ENCODE measurements at places on chromosomes 7 and 10. TPM values are rescaled to one million over a fixed set of nuclear protein-coding genes. Genes with fewer than 3 reads are reported as not detected.

FMC1 gene
- polyA plus RNA-seq = 36.2 TPM

CCZ1 gene
- polyA plus RNA-seq = 91.1 TPM

EIF3B gene
- polyA plus RNA-seq = 157 TPM

POT1 gene
- polyA plus RNA-seq = 41.6 TPM

SFTPD gene
- 1.6 TPM for polyA plus RNA-seq

PSMA2 gene
- polyA plus RNA-seq = 255 TPM

- DNase-seq = no peak
Observed at GRCh38 chr7:44463169-44463808, 27.2 kb downstream of the NUDCD3 start.

GRCh38 chr10:115942101-115942500 lies 330.9 kb downstream of the GFRA1 start:
- no peak for DNase-seq

DNA sequence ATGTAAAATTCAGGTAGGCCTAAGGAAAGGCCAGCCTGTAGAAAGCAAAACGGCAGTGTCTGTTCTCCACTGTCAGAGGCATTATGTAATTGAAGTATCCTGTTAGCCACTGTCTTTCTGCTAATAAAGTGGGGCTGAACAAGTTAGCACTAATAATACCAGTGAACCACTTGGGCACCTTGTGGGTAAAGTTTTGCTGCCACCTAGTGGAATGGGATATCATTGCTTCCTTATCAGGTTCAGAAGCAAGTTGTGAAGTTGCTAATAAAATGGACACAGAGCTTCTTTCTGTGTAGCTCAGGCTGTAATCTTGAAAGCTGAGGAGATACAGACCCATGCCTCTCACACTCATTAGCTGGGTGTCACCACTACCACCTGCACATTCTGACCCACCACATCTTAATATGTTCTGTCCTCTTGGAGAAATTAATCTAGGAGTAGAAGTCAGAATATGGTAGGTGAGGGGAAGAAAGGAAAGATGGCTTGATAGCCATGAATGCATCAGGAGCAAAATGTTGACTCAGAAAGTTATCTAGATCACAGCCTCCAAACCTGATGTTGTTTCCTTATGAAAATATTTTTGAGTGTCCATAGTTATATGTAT lies 175.1 kb downstream of the SEPTIN7 start:
- no peak for DNase-seq

DNA sequence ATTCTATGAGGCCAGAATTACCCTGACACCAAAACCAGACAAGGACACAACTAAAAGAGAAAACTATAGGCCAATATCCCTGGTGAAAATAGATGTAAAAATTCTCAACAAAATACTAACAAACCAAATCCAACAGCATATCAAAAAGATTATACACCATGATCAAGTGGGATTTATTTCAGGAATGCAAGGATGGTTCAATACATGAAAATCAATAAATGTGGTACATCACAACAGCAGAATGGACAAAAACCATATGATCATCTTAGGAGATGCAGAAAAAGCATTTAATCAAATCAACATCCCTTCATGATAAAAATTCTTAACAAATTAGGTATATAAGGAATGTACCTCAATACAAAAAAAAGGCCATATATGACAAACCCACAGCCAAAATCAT lies 5.6 kb upstream of the SCART1 start:
- no peak for DNase-seq

DNA sequence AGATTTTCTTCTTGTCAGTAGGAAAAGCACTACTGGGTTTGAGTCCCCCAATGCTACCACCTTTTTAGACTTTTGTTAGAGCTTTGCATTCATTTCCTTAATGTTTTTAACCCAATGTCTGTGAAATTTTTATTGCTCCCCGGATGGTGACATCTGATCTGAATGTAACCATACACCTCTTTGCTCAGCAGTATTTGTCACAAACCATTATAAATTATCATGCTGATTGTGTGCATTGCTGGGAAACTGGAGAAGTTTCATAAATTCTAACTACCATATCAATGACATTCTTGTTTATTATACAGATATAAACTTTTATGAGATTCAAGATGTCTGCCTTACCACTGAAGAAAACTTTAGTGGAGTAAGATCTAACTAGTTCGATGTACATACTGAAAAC lies 8.5 kb downstream of the NRP1 start:
- DNase-seq = no peak

DNA sequence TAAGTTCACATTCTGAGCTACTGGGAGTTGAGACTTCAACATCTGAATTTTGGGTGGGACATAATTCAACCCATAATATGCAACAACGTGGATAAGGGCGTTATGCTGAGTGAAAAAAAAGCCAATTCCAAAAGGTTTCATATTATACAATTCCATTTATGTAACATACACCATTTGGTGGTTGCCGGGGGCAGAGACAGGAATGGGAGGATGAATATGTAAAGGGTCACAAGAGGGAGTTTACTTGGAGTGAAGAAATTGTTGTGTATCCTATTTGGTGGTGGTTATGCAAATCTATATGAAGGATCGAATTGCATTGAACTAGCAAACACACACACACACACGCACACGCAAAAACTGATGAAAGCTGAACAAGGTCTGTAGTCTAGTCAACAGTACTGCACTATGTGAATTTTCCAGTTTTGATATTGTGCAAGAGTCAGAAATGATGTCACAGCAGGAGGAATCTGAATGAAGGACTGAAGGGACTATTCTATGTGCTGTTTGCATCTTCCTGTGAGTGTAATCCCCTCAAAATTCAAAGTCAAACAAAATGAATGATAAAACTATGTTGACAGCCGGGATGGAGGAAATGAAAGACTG lies 249.2 kb upstream of the HABP2 start:
- DNase-seq = no peak

GRCh38 chr7:3552499-3552898 lies 251.4 kb downstream of the SDK1 start:
- no peak for DNase-seq

- no peak for DNase-seq
Observed at GRCh38 chr10:87925570-87925969, 62.1 kb downstream of the PTEN start.

DNA sequence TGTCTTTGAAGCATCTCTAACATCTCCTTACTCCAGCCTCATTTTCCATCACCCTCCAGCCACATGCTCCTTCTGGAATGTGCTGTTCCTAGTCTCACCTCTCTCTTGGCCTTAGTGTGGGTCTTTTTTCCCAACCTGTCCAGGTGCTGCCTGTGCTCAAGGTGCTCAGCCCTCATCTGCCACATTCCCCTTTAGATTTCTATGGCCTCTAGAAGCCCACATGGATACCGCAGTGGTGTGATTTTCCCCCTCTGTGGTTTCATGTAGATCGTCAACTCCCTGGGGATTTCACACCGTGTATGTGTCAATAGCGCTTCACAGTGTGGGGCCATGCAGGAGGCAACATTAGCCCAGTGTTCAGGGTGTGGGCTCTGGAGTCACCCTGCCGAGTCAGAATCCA lies 32.5 kb downstream of the BMPER start:
- DNase-seq = no peak

DNA sequence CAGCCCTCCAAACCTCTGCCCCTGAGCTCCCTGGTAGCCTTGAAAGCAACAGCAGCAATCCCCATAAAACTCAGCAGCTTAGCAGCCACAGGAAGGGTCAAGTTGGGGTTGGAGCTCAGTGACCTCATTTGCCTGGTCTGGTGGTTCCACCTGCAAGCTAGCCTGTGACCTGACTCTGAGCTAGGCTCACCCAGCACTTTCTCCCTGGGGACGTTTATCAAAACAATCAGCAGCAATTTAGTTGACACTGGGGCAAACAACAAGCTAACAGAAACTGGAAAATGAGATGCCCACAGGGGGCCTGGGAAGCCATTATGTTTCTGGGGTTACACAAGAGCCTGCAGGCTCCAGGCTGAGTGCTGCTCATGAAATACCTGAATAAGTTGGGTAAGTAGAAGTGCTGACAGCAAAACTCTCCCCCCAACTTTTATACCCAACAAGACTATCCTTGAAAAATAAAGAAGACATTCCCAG lies 22.4 kb upstream of the CRYGN start:
- no peak for DNase-seq

DNA sequence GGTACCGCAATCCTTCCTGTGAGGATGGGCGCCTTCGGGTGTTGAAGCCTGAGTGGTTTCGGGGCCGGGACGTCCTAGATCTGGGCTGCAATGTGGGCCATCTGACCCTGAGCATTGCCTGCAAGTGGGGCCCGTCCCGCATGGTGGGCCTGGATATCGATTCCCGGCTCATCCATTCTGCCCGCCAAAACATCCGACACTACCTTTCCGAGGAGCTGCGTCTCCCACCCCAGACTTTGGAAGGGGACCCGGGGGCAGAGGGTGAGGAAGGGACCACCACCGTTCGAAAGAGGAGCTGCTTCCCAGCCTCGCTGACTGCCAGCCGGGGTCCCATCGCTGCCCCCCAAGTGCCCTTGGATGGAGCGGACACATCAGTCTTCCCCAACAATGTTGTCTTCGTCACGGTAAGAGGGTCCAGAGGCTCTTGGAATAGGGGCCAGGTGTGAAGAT lies 1.7 kb downstream of the MEPCE start:
- no peak for DNase-seq

- no peak for DNase-seq
Observed at GRCh38 chr7:102439963-102440795, 6.8 kb downstream of the ORAI2 start.

- no peak for DNase-seq
Observed at GRCh38 chr7:380139-380485, 90.1 kb downstream of the FOXL3 start.

- DNase-seq = no peak
Observed at GRCh38 chr7:130468612-130469011, 23.3 kb upstream of the MEST start.

DNA sequence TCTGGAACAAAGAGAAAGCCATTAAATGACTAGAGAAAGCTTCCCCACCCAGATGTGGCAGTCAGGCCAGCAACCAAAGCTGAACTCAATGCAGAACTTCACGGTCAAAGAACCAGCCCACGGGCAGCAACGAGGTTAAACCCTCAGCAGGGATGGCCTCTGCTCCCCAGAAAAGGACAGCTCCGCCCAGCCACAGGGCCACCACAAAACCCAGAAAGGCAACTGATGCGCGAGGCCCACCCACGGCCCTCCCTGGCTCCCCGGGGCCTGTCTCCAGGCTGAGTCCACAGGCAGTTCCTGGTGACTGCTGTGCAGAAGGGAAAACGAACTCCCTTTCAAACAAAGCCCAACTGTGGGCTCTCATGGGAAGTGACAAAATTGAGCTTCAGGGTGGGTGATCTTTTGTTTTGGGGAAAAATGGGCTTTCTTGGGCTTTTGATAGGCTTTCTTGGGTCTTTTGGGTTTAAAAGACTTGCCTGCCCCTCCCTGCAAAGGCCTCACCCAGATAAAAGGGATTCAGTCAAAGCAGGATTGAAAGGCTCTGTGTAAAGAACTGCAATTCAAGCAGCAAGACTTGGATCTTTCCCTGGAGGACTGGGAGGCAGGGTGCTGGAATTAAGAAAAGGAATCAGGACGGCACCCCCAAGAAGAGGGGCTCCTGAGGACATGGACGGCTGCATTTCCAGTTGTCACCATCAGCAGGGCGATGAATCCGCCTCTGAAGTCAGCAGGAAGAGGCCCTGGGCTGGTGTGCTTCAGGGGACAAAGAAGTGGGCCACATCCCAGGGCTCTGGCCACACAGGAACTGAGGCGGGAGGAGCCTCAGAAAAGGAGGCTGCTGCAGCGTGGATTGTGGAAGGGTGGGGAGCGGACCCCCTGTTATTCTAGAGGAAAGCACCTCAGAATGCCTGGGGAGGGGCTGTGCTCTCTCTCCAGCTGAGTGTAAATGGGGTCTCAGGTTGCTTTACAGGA lies 209.9 kb downstream of the USP6NL start:
- no peak for DNase-seq

GRCh38 chr7:45888185-45888992 lies at the start of gene IGFBP1:
Gene IGFBP1 (plus strand): TSS chr7:45888488. CDS start chr7:45888653, 165 bp downstream.
- peak; percentile 8 for DNase-seq

- DNase-seq = no peak
Observed at GRCh38 chr7:44966731-44967538, 11.9 kb downstream of the MYO1G start.

- DNase-seq = no peak
Observed at GRCh38 chr7:8197994-8198698, 63.8 kb downstream of the ICA1 start.

DNA sequence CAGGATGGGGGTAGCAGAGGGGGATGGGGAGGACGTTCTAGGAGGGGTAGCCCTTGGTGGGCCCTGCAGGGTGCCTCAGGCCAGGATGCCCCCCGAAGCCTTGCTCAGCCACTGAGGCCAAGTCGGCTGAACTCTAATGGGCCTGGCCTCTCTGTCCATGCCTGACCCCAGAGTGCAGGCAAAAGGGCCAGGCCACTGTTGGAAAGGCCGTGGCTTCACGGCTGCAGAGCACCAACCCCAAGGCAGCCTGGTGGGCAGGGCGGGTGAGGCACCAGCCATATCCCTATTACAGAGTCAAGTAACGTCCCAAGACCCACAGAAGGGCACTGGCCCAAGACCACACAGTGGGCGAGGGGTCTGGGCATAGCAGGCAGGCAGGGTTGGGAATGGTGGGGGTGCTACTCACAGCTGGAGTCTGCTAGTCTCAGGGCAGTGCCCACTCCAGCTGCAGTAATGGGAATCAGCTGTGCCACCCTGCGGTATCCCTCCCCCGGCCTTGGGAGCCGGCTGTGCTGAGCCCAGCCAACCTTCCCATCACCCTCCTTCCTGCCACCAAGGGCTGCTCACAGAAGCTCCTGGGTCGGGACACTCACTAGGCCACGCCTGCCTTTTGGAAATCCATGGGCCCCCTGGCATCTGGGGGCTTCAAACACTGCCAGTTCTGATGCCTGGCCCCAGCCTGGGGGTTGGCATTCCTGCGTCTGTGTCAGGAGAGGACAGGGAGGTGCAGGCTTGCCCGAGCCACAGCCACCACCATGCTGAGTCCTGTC lies 4.0 kb upstream of the LFNG start:
- no peak for DNase-seq
